HT-29 (cell line): ENCODE measurements at places on chromosomes 4 and X.
A peak's percentile ranks its signal among the peaks of the same experiment; 100 is the strongest.

DNA sequence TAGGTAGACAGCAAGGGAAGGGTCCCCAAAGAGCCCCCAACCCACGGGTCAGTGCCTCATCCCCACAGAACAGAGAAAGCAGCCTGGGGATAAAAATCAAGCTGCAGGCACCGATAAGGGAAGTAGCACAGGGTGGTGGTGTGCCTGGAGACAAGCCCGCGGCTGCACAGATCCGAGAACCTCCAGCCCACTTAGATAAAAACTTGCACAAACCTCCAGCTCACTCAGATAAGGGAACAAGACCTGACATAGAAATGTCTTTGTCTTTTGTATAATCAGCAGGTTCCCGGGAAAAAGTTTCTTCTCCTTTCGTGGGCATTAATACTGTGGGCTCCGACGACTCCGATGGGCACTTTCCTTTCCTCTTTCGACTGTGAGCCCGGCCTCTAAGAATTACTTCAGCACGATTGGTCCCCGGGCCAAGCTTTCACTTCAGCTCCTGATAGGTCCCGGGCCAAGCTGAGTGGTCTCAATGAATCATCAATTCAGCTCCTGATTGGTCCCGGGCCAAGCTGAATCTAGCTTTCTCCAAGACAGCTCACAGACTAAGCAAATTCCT is 32.4 kb downstream of the PRDX4 start:
- no peak for DNase-seq

DNA sequence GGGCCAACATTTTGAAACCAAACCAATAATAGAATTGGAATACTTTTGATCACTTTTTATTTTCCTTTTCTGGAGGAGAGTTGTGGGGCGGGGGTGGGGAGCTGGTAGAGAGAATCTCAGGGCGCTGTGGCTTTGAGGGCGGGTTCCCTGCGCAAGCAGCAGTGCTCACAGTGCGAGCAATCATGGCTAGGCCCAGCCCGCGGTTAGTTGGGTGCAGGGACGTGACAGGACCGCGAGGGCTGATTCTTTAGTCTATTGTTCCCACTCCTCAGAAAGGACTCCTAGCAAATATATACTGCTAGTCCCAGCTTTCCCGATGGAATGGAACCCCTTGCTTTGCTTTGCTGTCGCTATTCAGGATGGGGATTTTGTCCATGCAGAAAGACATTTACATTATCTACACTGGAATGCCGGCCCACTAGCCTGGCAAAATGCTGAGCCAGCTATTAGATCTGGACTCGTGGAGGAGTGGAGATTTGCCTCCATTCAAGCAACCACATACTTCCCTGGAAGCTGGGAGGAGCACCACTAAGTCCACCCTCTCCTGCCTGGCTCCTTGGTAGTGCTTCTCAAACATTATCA is 23.9 kb upstream of the APLN start:
- DNase-seq = peak; percentile 40

DNA sequence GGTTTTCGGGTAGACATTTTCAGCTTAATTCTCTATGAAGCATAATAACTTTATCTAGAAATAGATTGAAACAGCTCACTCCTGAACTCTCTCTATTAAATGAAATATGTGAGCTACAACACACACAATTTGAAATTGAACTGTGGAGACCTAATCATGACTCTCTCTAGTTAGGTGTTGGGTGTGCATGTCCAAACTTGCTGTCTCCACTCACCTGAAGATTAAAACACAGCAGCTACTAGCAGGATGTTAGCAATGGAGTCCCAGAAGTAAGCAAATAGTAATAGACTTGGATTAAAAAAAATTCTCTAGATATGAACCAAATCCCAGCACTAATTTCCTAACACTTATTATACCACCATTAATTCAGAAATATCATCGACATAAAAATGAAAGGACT is 173.1 kb downstream of the FSTL5 start:
- DNase-seq = no peak

DNA sequence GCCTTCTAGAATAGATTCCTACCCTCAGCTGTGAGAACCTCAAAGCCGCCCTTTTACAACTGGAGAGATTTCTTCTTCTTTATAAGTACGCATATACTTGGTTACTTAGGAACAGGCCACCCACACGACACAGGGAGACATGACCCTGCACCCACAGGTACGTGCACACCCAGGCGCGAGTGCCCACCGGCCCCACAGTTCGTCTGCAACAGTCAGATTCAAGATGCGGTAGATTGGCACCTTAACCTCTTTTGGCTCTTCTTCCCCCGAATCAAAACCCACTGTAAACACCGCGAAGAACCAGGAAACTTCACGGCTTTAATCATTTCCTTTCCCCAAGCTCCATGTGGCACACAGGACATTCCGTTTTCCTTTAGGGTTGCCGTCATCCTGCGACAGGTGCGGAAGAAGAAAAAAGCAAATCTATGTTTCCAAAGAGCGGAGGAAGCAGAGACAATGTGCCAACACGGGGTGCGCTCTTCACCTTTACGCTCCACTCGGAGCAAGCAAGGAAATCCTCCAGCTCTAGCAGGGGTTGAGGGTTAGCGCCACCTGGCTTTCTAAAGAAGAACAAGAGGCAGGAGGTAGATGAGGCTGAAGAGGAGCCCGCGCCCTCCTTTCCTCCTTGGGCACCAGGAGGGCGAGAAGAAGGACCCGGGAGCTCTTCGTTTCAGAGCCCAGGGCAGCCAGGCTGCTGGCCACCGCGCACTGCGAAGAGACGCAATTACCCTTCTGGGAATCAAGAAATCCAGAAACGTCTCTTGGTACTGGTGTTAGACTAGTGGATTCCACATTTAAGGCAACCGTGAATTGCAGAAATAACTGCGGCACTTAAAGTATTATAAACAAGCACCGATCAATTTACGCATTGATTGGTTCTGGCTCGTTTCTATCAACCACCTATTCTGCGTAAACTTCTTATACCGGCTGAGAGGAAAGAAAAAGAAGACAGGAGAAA is 35.7 kb downstream of the HAND2 start:
- peak; percentile 64 for DNase-seq

DNA sequence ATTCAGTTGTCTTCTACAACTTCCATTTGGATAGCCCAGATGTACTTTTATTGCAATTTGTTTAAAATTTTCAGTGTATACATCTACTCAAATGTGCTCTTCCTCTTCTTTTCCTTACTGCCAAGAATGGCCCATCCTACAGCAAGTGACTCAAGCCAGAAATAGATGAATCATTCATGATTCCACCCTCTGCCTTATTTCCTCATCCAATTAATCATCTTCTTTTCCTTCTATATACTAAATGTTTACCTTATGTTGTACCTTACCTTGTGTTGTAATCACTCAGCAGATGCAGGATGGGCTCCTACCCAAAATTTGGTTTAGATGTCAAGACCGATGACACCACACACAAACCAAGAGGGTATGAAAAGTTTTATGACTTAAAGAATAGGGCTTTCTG is 437.8 kb downstream of the GRXCR1 start:
- no peak for DNase-seq
